ENCODE measurements at places on chromosomes 7 and 10.

GRCh38 chr10:67151471-67151870 is 225.6 kb downstream of the LRRTM3 start:
- no peak for DNase-seq

DNA sequence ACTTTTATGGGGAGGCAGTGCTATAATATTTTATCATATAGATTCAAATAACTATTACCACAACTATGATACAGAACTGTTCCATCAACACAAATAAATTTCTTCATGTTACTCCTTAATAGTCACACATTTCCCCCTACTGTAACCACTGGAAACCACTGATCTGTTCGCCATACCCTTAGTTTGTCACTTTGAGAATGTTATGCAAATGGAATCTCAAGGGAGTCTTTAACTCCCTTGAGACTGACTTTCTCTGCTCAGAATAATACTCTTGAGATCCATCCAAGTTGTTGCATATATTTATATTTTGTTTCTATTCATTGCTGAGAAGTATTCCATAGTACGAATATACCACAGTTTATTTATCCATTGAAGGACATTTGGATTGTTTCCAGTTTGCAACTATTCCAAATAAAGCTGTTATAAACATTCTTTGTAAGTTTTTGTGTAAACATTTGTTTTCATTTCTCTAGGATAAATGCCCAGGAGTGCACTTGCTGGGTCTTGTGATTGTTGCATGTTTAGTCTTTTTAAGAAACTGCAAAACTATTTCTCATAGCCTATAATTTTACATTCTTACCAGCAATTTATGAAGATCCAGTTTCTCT is 19.7 kb upstream of the PON2 start:
- no peak for DNase-seq

DNA sequence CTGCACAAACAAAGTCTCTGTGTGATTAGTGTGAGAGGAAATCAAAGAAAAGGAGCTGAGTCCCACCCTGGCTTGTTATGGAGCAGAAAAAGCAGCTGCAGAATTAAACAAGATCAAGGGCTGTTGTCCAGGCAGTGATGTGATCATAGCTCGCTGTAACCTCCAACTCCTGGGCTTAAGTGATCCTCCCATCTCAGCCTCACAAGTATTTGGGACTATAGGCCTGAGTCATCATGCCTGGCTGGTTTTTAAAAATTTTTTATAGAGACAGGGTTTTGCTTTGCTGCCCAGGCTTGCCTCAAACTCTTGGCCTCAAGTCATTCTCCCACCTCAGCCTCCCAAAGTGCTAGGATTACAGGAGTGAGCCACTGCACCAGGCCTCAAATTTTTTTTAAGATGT is 88.9 kb downstream of the IPMK start:
- no peak for DNase-seq

DNA sequence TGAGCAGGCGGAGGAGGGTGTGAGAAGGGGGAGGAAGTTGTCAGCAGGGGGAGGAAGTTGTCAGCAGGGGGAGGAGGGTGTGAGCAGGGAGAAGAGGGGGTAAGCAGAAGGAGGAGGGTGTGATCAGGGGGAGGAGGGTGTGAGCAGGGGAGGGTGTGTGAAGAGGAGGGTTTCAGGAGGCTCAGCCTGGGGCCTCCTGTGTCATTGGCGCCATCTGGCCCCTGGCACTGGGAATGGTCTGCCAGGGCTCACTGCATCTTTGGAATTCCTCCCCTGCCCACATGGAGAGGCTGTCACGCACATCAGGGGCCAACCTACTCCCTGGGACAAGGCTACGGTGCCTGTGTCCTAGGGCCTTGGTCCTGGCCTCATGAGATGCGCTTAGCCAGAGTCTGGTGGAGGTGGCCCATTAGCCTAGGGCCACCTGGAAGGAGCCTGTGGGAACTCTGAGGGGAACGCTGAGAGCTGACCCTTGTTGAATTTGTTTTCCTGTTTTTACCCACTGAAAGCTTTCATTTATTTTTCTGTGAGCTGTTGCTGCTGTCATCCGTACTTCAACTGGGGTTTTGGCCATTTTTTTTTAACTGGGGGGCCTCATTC is 18.0 kb downstream of the CAMK2B start:
- DNase-seq: peak; percentile 5

- no peak for DNase-seq
Measured at GRCh38 chr10:132960631-132961419, 18.5 kb upstream of the CFAP46 start.

GRCh38 chr10:101839002-101839401 is 4.6 kb downstream of the KCNIP2 start:
- DNase-seq: no peak

DNA sequence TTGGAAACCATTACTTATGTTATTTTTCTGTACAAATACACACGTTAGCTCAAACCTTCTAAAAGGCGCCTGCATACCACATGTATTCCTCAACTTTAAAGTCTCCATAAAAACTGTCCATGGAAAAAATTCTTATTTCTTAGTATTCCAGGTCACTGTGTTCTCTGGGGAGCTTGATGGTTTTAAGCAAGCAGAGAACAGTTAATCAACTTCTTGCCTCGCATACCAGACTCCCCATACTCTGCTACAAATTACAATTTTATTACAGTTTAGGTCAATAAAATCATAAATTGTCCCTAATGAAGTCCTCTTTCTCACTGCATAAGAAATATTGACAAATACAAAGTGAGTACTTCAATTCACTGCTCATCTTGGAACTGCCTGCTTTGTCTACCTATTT is 77.0 kb upstream of the GPR22 start:
- DNase-seq: no peak

DNA sequence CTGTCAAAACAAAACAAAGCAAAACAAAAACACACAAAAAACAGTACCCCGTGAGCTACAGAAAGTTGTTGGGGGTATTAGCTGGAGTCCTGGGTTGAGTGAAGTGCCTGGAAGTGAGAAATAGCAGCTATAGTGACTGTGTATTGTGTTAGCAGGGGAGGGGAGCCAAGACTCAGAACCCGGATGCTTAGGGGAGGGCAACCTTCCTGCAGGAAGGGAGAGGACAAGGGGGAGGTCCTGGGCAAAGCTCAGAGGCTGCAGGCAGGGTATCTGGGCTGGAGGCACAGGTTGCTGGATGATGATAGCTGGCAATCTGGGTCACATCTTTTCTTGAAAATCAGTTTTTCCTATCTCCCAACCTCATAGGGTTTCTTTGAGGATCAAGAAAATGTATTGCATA is 75.8 kb upstream of the PARD3 start:
- DNase-seq: no peak

GRCh38 chr7:92763636-92764423 is 72.5 kb downstream of the CDK6 start:
- peak; percentile 78 for DNase-seq

GRCh38 chr7:2044883-2045471 is 187.8 kb downstream of the MAD1L1 start:
- DNase-seq: no peak

- DNase-seq: no peak
Measured at GRCh38 chr7:99791021-99791420, 7.0 kb upstream of the CYP3A4 start.

- no peak for DNase-seq
Measured at GRCh38 chr10:4941540-4942330, 21.5 kb upstream of the AKR1C1 start.

DNA sequence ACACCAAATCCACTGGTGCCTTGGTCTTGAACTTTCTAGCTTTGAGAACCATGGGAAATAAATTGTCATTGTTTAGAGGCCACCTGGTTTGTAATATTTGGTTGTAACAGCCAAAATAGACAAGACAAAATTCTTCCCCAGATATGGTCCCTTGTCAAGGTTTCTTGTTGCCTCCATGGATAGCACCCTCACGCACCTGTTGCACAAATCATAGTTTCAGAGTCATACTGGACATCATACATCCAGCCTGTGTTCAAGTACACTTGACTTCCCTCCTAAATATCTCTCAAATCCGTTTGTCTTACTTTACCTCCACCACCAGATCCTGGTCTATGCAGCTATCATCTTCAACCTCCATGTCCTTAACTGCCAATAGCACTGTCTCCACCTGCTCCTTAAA is 256.7 kb upstream of the IGFBP3 start:
- DNase-seq: no peak

DNA sequence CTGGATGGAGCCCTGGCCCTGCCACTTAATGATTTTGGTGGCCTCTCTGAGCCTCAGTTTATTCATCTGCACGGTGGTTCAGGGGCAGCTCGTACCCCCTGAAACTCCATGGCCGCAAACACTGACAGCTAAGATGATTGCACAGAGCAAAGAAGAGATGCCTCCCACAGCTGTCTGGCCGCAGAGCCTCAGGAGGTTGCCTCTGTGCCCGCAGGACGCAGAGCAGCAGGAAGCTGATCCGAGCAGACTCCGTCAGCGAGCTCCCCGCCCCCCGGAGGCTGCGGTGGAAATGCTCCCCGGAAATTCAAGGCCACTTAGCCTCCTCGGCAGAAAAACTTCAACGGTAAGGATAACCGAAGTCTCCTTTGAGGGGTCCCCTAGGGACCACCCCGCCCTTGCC is 30.2 kb upstream of the C10orf53 start:
- DNase-seq: no peak
